ENCODE measurements at places on chromosomes 7 and 10.
A peak's percentile ranks its signal among the peaks of the same experiment; 100 is the strongest.

DNA sequence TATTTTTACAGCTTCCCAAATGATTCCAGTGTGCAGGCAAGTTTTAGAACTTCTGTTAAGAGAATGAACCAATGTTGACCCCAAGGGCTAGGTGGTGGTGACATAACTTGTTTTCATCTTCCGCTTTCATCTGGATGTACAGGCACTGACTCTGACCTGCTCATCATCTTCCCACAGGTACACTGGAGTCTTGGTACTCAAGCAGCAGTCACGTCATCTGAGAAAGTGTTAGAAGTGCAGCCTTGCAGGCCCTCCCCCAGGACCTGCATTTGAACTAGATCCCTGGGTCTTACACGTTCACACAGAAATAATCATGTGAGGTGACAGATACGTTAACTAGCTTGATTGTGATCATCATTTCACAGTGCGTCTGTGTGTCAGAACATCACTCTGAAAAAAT, 212.2 kb downstream of the CELF2 start:
- no peak for DNase-seq

DNA sequence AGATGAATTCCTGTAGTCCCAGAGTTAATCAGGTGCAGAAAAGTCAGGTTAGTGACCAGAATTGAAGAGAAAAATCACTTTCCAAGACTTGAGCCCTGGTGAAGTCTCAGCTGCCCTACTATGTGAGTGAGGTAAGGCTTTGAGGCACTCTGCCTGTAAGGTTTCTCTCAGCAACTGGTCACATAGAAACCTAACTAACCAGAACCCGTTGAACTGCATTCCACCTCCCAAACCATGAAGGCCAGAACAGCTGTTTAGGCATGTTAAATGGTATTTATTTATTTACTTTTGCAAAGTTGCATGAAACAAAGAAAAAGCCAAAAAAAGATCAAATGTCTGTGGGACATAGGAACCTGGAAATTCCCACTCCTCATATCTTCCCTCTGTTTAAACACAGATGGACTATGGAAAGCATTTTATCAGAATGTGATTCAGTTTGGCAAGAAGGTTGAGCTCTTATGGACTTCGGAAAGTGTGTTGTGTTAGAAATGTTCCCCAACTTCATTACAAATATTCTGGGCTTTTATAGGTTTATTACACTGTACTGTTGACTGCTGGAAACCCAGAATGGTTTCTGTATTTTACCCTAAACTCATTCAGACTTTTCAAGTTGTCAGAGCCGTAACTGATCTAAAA, 12.8 kb upstream of the GPR85 start:
- no peak for DNase-seq

GRCh38 chr7:142231716-142232115, 26.1 kb downstream of the PRSS58 start:
- DNase-seq, result no peak

- no peak for DNase-seq
These were observed 123.5 kb upstream of the SHH start for GRCh38 chr7:155935726-155936125.

DNA sequence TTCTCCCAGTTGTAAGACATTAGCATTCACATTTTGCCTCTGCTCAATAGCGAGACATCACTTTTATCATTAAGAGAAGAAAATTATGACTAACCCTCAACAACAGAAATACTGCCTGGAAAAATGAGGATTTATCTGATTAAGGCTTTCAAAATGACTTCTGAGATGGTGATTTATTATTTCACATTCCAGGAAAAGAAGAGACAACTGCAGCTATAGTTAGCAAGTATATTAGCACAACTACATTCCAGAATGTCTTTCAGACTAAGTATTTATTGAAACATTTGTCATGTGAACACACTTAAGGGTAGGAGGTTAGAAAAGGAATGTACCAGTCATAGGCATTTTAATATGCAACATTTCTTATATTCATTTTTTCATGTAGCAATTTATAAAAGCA, 162.0 kb downstream of the IQUB start:
- no peak for DNase-seq

DNA sequence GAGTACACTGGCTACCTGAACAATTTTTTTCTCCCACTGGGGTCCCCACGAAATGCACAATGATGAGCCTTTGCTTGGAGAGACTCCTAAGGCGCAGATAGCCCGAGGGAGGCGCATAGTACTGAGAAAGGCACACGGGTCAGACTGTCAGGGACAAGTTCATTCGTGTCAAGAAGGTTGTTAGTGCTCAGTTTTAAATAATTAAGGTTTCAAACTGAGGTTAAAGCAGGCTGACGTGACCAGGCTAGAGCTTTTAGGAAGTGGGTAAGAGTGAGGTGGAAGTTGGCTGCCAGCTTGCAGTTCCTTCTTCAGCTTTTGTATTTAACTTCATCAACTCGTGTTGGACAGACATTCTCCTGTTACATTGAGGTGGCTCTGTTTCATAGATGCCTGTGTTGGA, 31.6 kb downstream of the RBM33 start:
- DNase-seq, result no peak

DNA sequence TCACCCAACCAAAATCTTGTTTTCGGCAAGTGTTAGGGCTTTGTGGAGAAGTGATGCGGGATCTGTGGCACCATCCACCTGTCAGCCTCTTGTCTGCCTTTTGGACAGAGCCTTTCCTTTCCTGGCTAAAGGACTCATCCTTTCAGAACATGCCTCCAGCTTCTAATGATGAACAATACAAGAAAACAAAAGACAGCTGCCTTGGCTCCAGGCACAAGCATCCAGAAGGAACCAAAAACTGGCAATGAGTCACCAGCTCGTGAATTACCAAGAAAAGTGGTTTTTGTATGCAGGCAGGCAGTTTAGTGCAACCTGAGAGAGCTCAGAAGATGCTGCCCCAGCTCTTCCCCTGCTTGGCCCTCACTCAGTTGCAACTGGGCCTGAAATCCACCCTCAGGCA, 84.6 kb upstream of the NAMPT start:
- no peak for DNase-seq

- DNase-seq, result no peak
These were observed 279.1 kb downstream of the BMPER start for GRCh38 chr7:34184466-34184865.

DNA sequence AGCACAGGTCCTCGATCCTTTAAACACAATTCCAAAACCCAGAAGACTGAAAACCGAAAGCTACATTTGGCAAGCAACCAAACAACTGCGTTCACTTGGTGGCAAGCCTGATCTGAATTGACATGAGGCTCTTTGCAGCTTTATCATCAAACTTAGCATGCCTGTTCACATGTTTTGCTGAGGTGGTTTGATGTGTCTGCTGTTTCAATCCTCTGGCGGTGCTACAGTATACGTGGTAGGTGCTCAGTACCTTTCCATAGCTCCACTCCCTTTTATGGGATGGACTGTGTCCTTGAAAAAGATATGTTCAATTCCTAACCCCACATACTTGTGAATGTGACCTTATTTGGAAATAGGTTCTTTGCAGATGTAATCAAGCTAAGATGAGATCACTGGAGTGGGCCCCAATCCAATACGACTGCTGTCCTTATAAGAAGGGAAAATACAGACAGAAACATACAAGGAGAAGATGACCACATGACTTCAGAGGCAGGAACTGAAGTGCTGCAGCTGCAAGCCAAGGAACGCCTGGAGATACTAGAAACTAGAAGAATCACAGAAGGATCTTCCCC, 33.4 kb downstream of the CCDC6 start:
- DNase-seq, result no peak

DNA sequence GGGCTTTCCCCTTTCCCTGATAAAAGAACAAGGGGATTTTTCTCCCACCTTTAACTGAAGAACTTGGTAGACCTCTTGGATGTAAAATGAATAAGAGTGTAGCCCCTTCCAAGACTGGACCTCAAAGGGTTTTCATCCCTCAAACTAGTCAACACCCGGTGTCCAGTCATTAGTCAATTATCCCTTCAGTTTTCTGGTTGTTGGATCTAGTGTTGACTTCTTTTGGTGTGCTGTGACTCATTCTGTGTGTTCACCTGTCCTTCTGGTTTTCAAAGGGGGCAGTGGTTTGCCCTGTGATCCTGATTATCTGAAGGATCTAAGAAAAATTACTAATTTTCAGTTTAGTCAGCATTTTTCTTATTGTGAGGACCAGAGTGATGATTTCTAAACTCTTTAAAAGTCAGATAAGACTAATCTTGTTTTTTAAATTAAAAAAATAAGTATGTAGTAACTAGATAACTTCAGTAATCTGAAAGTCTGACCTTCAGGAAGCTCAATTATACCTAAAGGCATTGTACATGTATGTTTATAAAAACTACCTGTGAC, 583.5 kb downstream of the CNTNAP2 start:
- no peak for DNase-seq

GRCh38 chr7:127667017-127667670, 15.2 kb downstream of the SND1 start:
- no peak for DNase-seq

DNA sequence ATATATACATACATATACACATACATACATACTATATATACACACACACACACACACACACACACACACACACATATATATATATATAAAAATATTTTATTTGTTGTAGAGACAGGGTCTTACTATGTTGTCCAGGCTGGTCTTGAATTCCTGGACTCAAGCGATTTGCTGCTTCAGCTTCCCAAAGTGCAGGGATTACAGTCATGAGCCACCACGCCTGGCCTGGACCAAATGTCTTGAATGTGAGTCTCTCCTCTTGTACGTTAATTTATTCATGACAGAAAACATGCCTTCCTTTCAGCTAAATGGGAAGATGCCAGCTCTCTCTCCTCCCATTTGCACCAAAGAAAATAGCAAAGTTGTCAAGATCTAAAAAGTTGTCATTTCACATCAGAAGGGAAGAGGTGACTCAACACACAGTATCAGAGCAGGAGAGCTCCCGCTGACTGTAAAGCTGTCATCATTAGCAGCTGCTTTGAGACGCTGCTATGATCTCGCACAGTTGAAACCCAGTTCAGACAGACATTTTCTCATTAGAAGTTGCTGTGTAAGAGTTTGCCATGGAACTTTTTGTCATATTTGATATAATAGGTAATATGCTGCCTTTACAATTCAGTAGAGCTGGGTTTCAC, 224.3 kb downstream of the SFMBT2 start:
- no peak for DNase-seq

GRCh38 chr7:90988516-90988915, 275.7 kb upstream of the FZD1 start:
- no peak for DNase-seq

DNA sequence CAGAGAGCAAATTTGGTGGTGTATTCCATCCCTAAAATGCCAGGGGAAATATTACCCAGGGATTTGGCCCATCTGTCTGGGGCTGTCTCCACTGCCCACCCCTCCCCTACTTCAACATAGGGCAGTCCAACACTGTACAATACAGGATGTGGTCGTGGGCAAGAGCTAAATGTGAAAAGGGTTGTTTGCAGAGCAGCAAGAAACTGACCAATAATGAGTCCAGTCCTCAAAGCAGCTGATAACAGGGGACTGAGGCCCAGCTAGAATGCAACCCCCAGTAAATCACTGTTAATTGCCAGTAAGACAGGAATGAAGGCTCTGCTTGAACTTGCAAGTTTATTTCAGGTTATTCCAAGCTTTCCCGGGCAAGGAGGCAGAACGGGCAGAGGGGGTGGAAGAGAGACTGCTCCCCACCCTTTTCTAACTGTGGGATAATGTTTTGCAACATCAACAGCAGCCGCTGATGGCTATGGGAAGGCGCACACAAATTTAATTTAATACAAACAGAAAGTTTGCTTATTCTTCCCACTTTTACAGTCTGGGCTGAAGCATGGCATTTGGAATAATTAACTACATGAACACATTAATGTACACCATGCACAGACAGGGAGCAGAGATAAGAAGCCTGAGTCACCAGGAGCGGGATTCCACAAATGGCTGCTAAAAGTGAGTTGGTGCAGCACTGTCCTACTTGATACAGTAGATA, 36.8 kb downstream of the AFAP1L2 start:
- no peak for DNase-seq

GRCh38 chr10:113309791-113310190, 243.1 kb upstream of the HABP2 start:
- DNase-seq, result peak; percentile 13

DNA sequence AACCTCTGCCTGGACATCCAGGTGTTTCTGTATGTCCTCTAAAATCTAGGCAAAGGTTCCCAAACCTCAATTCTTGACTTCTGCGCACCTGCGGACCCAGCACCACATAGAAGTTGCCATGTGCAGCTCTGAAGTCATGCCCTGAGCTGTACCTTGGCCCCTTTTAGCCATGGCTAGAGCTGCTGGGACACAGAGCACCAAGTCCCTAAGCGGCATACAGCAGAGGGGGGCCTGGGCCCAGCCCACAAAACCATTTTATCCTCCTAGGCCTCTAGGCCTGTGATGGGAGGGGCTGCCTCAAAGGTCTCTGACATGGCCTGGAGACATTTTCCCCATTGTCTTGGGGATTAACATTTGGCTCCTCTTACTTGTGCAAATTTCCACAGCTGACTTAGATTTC, 14.6 kb downstream of the TMEM243 start:
- DNase-seq, result no peak

DNA sequence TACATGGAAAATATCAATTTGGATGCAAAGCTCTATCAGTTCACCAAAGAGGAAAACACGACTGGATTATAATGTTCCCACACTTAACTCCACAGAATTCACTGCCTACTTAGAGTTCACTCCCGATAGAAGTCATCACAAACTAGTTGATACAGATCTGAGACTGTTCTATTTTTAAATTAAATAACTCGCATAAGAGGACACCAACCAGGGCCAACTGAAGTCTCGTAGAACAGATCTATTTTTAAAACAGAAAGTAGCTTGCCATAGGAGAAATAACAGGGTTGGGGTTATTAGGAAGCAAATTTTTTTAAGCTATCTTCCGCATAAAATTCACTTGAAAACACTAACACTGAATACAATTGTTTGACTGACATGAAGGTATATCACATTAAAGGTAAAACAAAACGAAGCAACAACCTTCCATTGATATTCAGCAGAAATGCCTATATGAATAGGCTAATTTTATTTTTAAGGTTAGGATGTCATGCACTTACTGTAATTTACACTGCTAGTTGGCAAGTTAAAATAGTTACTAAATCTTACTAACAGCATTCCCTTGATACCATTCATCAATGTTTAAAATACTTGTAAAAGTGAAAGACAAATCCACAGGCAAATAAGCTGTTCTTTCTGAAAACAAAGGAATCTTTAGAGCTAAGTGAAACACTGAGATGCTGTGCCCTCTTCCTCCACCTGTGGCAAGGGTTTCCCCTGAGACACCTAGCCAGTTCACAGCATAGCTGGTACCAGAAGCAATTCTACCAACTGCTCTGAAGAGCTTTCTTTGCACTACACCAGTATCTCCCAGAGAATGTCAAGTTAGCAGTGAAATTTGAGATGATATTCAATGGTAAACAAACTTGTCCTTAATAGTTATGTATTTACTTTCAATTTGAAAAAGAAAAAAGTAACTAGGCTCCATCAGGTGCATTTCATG, 186.7 kb upstream of the ANK3 start:
- DNase-seq, result no peak

GRCh38 chr7:5094641-5095040, 49.0 kb downstream of the RBAK start:
- no peak for DNase-seq

Data from C1 segment of cervical spinal cord (tissue), 14 donors.